A673 (cell line): ENCODE measurements at places on chromosomes 11 and 22. TPM values are rescaled to one million over a fixed set of nuclear protein-coding genes. Genes with fewer than 3 reads are reported as not detected.

DNA sequence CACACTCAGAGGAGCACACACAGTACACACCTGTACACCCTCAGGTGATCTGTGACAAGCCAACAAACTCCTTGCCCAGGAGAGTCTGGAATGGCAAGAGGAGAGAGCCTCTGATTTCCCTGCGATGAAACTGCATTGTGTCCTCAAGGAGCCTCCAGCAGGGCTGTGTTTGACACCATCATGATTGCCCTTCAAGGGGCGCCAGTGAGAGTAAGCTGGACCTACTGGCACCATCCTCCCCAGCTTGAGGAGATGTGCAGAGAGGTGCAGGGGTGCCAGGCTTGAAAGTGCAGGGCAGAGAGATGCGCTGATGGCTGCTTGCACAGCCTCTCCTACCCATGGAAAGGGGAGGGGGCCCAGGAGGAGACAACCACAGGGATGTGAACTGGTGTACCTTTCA is 188.8 kb upstream of the CADM1 start:
- DNase-seq = no peak
- no peaks in the 10 kb centered on the region for H3K27me3 ChIP-seq
- no peaks in the 10 kb centered on the region for H3K36me3 ChIP-seq
- no peak overlapping the region for H3K27ac ChIP-seq
- H3K4me1 ChIP-seq = no peaks in the 10 kb centered on the region
- H3K4me3 ChIP-seq = no peak overlapping the region

DNA sequence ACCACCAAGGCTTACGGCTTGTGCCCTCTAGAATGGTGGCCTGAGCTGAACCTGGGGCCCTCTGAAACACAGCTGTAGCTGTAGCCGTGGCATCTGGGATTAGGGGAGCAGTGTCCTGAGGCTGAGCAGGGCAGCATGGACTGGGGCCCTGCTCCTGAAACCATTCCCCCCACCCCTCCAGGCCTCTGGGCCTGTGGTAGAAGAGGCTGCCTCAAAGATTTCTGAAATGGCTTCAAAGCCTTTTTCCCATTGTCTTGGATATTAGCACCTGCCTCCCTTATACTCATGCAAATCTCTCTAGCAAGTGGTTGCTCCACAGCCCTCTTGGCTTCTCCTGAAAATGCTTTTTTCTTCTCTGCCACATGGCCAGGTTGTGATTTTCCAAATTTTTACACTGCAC is 106.9 kb downstream of the CTNND1 start:
- peaks cover 3% of the 10 kb centered on the region for H3K27me3 ChIP-seq
- no peaks in the 10 kb centered on the region for H3K36me3 ChIP-seq
- H3K4me1 ChIP-seq = no peaks in the 10 kb centered on the region
- H3K27ac ChIP-seq = no peak overlapping the region

- H3K4me1 ChIP-seq = peaks cover 5% of the 10 kb centered on the region
- no peaks in the 10 kb centered on the region for H3K36me3 ChIP-seq
- H3K27ac ChIP-seq = no peak overlapping the region
- H3K4me3 ChIP-seq = no peak overlapping the region
- no peak for DNase-seq
Measured at GRCh38 chr22:31248965-31249958, 37.2 kb downstream of the LIMK2 start.

DNA sequence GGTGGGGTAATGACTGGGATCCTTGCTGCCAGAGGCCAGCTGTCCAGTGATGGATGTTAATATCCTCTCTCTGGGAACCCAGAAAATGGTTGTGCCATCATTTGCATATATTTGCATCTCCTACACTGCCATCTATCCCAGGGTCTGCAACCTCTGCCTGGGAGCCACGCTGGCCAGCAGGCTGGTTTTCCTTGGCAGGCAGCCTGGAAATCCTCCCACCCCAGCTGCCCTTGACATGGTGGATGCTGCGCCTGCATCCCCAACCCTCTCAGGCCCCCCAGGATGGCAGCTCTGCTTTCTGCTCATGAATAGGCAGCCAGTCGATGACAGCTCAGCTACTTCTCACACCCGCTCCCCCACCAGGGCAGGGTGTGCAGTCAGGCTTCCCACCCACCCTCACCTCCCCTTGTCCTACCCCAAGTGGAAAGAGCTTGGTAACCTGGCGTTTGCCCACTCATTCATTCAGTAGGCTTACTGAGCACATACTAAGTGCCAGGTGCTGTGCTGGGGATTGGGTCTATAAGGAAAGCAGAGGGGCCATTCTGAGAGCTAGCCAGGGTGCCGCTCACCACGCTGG is 202.5 kb downstream of the TRIM29 start:
- H3K4me3 ChIP-seq = no peak overlapping the region
- no peak overlapping the region for H3K27ac ChIP-seq
- DNase-seq = no peak
- peaks cover 43% of the 10 kb centered on the region for H3K27me3 ChIP-seq

The ADORA2A gene
- total RNA-seq = 9.6 and 10.9 TPM in 2 replicates
